Thymus (tissue), 14 donors: ENCODE measurements at places on chromosomes 6 and 20.

DNA sequence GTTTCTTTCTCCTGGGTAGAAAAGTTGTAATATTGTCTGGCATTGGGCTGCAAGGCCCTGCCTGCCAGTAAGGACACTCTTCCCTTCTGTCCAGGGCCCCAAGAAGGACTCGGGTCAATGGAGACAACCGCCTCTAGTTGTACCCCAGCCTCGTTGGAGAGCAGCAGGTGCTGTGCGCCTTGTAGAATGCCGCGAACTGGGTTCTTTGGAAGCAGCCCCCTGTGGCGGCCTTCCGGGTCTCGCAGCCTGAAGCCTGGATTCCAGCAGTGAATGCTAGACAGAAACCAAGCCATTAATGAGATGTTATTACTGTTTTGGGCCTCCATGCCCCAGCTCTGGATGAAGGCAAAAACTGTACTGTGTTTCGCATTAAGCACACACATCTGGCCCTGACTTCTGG, 37.0 kb downstream of the PLCG1 start:
- DNase-seq = no peak

- no peak for DNase-seq
Observed at GRCh38 chr6:106426250-106426970, 65.9 kb downstream of the CRYBG1 start.

DNA sequence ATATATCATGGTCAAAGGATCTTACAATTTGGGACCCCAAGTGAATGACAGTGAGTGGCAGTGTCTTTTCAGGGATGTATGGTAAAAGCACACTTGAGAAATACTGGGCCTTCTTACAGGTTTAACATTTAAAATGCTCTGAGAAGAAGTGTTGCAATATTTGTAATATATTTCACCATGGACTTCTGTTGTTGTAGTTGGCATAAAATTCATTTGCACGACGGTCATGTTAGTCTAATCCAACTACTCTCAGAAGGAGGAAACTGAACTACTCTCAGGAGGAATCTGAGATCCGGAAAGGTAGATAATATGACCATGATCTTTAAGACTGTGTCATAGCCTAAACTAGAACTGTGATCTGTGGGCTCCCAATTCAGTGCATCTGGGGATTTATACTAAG, 700.1 kb downstream of the HDGFL1 start:
- DNase-seq = no peak

- no peak for DNase-seq
Observed at GRCh38 chr6:158382491-158382890, 70.2 kb downstream of the TULP4 start.

- no peak for DNase-seq
Observed at GRCh38 chr20:10328897-10329255, 105.1 kb downstream of the MKKS start.

GRCh38 chr6:78268591-78269452, 598.5 kb upstream of the IRAK1BP1 start:
- DNase-seq = no peak

GRCh38 chr20:62136283-62137091, 6.7 kb downstream of the PSMA7 start:
- DNase-seq = no peak

DNA sequence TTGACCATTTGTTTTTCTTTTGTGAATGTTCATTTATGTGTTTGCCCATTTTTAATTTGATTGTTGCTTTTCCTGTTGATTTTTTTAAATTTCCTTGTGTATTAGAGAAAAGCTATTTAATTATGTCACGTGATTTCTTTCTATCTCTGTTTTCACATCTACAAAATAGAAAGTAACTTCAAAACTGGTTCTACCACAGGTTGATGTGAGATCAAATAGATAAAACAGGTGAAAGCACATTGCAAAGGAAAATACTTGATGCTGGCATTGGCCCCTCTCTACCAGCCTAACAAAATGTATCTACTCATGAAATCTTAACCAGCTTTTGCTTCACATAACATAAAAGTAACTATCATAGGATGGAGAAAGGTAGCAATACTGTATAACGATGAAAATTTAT, 129.2 kb downstream of the TMEM242 start:
- DNase-seq = no peak

DNA sequence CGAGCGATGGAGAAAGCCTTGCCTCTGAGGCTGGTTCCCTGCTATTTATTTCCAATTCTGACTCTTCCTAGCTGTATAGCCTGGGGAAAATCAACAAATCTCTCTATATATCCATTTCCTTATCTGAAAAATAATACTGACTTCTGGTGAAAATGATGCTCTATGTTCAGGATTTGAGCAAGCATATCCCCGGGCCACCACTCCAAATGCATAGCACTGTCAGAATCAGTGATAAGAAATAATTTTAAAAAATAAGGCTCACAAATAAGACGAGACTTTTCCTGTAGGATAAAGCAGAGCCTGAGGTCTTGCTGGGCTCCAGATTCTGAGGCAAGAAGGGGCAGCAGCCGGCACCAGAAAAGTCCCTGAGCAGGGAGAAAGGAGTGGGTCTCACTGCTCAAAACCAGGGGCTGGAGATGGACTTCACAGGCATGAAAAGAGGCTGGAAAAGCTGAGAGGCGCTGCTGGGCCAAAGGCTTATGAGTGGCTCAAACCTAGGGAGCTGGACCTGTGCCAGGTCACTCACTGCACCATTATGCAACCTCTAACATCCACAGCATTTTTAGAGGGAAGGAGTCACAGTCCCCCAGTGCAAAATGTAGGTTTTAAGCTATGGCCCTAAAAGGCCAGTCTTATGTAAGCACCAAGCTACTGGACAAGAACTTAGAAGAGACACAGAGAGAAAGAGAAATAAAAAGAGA, 48.1 kb upstream of the SLC17A4 start:
- no peak for DNase-seq

- no peak for DNase-seq
Observed at GRCh38 chr20:17896771-17897369, 71.7 kb downstream of the SNX5 start.

DNA sequence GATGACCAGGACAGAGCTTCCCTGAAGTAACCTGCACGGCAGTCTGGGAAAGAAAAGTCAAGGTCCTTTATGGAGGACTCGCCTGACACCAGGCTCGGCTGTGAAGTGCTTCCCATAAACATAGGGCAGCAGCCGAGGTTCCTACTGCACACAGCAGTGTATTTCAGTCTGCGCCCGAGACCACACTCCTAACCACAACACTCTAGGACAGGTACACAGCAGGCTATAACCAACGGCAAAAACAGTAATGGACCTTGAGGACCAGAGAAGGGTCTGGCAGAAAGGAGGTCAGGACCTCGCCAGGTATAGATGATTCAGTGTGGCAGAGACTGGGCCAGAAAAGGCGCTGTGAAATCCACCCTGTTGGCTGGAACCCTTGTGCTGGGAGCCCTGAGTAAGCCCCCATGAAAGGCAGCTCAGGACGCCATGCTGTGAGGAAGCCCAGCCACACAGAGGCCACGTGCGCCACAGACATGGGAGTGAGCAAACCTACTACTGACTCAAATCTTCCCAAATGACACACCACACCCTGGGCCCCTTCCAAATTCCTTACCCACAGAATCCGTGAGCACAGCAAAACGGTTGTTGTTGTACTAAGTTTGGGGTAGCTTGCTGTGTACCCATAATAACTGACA, 129.6 kb upstream of the CST7 start:
- DNase-seq = no peak

DNA sequence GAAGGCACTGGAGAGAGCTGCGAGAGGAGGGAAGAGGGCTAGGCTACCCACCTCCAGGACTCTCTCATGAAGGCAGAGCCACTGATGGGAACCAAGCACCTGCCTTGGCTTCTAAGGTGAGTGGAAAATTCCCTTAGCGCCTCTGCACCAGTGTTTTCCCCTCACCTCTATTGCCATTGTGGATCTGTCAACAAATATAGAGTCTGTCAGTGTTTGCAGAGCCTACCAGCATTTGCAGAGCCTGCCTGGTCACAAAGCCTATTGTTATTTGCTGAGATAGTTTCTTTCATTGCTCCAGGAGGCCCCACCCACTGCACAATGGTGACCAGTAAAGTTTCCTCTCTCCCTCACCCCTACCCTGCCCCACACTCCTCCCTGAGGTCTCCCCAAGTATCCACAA, 141.9 kb downstream of the MRPL14 start:
- DNase-seq = no peak

- no peak for DNase-seq
Observed at GRCh38 chr6:118872726-118873125, 21.2 kb upstream of the ASF1A start.

- no peak for DNase-seq
Observed at GRCh38 chr20:39021748-39022147, 59.6 kb downstream of the DHX35 start.

DNA sequence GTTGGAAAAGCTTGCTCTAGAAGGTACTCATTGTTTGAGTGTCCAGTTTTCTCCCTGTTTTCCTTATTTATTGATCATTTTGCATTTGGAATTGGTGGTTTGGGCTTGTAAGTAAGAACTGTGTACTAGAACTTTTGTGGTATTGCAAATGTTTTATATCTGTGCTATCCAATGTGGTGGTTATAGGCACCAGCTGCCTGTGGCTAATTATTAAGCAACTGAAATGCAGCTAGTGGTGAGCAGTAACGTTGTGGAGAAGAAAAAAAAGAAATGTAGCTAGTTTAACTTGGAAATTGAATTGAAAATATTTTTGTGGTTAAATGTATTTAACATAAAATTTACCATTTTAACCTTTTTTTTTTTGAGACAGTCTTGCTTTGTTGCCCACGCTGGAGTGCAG, 50.7 kb upstream of the MAPK13 start:
- DNase-seq = no peak

DNA sequence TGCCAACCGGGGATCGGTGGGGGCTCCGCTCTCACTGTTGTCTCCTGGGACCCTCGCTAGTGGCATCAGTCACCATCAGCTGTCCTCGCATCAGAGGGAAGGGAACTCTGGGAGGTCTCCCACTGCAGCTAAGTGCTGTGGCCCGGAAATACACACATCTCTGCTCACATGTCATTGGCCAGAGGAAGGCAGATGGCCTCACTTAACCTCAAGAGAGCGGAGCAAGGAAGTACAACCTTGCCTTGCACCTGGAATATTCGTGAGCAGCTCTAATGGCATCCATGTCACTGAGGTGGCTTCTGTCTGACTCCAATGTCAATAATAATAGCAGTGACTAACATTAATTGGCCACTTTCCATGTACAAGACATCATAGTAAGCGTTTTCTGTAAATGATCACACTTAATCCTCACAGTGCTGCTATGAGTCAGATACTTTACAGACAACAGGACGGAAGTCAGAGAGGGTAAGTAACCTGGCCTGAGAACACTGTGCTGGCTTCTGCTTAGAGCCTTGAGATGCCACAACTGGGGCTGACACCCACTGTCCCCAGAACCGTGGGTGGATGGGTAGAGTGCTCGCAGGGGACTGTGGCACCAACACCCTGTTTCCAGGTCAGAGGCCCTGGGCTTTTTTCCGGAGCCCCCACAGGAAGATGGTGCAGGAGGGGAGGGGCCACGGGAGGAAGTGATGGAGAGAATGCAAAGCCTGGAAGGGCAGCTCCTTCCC, 6.0 kb downstream of the LHFPL5 start:
- no peak for DNase-seq

DNA sequence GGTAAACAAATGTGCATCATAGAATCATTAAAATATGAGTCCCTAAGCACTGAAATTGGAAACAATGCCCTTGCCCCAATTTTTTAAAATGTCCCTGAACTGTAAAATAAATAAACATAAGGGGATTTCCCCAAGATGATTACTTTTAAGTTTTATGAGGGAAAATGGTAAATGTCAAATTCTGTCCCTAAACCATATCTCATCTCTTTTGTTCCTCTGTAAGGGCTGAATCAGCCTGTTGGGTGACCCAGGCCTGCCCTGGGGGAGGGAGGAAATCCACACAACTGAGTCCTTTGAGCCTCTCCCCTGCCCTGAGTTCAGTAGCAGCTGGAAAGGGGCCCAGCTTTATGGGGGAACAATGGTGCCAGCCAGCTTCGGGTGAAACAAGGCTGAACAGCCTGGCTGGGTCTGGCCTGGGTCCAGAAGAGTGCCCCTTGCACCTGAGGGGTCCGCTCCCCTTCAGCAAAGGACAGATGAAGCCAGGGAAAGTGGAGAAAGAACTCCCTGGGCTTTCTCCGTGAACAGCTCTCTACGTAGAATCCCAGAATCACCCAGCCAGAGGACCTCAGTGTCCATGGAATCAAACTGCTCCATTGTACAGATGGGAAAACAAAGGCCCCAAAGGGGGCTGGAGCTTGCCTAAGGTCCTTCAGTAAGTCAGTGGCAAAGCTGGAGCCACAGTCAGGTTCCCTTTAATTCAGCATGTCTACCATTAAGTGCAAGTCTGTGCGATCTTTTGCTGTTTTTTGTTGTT, 28.2 kb upstream of the ITCH start:
- DNase-seq = no peak

- DNase-seq = no peak
Observed at GRCh38 chr20:58308680-58309527, 611 bp upstream of the RAB22A start.

GRCh38 chr6:168014428-168014827, 17.0 kb downstream of the KIF25 start:
- DNase-seq = no peak

DNA sequence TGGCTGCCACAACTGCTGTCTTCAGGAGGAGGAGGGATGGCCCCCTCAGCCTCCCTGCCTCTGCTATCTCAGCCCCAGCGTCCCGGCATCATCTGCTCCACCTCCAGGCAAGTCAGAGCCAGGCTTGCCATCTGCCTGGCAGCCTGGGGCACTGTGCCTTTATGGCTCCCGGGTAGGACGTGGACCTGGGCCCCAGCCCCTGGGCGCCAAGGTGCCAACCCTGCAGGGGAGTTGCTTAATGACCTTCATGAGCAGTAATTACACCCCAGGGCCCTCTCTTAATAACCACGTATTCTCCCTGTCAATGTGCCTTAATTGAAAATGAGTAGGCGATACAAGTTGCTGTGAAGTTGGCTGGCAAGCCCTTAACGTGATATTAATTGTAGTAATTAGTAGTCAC, 122.1 kb upstream of the MLN start:
- no peak for DNase-seq

GRCh38 chr6:169960521-169960885, 209.1 kb downstream of the ERMARD start:
- DNase-seq = no peak

- DNase-seq = no peak
Observed at GRCh38 chr6:10369896-10370295, 45.0 kb downstream of the TFAP2A start.

- DNase-seq = peak; percentile 1
Observed at GRCh38 chr6:29887330-29887818, 55.0 kb upstream of the HLA-A start.

DNA sequence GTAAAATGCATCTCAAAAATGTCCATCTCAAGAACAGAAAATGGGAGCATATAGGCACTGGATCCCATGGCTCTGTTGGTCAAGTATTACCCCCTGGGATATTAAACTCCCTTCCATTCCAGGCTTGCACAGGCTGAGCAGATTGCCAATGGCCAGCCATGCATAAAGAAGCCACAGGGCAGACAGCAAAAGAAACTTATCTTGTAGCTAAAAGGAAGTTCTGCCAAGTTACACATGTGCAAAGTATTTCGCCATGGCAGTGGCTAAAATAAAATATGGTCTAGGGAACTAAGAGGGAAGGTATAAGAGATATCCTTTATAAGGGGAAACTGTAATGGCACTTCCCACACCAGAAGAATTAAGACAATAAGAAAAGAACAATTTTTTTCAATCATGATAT, 415.6 kb upstream of the BTBD3 start:
- DNase-seq = no peak

- DNase-seq = no peak
Observed at GRCh38 chr20:53079261-53079691, 107.1 kb downstream of the TSHZ2 start.
